ENCODE measurements at places on chromosomes 6 and 20.

- no peak for DNase-seq
Observed at GRCh38 chr20:48632017-48632824, 195.6 kb downstream of the PREX1 start.

DNA sequence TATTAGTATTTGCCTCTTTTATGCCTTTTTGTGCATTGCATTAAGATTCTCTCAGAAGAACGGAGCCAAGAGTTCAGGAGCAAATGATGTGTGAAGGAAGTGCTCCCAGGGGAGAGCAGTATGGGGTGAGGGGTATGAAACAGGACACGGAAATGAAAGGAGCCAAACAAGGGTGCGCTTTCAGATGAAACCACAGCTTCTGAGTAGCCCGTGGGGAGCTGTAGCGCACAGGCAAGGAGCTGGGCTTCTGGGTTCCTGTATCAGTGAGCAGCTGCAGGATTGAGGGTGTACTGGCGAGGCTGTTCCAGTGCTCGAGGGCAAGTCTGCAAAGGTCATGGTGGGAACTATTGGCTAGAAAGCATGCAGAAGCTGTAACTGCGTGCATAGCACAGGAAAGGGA, 25.4 kb downstream of the ANKEF1 start:
- no peak for DNase-seq

GRCh38 chr6:98787961-98788360, 46.4 kb upstream of the POU3F2 start:
- DNase-seq: no peak

DNA sequence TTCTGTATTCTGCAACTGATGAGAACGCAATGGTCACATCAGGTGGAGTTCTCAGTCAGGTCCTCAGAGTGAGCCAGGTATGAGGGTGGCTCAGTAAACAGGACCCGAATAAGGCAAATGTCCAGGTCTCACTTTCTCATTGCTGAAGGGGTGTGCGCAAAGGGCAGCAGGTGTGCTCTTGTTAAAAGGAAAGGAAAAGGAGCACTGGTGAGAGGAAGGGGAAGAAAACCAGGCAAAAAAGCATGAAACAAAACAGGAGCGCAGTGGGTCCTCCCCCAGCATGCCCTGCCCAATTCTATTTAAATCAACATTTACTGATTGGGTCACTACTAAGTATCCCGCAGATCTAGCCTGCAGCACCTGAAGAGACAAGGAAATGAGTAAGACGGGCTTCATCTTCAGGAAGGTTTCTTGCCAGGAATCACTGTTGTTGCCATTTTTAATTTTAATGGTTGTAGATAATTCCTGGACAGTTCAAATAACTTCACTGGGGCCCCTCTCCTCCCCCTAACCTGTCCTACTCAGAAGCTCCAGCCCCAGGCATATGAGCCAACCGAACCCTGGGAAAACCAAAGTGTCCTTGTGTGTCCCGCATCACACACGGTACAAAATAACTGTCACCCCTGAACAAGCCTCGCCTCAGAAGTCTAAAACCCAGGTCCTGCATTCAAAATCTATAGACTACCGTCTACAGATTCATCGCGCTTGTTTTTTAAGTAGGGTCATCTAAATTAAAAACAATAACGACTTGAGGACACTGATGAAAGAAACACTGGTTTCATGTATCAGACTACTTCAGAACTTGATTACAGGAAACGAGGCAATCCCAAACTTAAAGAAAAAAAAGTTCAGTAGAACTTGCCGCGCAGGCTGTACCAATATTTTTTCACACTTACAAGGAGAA, 980 bp downstream of the MBOAT1 start:
- no peak for DNase-seq

DNA sequence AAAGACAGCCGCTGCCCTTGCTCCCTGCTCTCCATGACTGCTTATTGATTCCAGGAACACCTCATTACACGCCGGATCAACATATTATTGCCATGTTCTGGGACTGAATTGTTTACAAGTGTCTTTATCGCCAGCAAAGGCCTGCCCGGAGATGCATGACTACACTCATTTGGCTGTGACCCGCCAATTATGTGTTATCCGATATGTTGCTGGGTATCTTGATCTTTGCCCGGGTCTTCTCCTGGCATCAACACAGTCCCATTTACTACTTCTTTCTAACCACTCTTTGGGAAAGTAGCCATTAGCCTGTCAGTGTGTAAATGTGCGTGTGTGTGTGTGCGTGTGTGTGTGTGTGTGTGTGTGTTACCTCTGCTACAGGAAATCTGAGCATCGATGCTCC, 15.4 kb downstream of the LINC00237 start:
- no peak for DNase-seq

All from T47D (cell line).